Stimulated activated CD8-positive, alpha-beta memory T cell treated with anti-CD3 and anti-CD28 coated beads, Interleukin-4, amount 100 ng/mL, for 4 hours (primary cell): ENCODE measurements at places on chromosomes 6 and 20.

DNA sequence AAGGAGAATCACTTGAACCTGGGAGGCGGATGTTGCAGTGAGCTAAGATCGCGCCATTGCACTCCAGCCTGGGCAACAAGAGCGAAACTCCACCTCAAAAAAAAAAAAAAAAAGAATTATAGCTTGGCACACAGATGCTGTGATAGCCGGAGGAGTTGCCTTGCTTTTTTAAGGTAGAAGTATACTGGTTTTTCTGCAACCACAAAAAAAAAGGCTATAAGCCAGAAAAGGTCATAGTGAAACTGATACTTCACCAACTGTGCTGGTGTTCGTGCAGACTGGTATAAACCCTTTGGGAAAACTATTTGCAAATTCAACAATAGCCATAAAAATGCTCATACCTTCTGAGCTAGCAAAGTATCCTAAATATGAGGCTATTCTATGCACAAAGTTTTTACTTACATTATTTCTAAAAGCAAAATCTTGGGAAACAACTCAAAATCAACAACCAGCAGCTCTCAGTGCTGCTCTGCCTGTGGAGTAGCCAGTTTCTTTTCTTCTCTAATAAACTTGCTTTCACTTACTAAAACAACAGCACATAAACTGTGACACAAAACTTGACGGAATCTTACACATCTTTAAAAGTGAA is 44.0 kb downstream of the B4GALT5 start:
- no peak for DNase-seq

GRCh38 chr6:18240230-18240629 is 24.1 kb downstream of the DEK start:
- no peak for DNase-seq

DNA sequence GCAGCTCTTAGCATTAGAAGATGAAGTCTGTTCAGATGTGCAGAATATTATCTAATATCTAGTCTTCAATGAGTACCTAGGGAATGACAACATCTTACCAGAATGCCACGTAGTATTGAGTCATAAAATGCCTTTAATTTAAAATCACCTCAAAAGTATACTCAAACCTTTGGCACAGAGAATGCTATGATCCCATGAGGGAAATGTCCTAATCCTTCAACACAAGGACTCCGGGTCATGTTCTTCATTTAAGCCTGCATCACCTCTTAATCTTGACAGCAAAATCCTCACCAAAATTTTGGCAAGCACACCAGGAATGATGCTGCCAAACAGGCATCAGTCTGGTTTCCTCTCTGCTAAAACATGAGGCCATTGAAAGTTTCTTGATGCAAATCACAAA is 23.6 kb upstream of the MARCKS start:
- no peak for DNase-seq

DNA sequence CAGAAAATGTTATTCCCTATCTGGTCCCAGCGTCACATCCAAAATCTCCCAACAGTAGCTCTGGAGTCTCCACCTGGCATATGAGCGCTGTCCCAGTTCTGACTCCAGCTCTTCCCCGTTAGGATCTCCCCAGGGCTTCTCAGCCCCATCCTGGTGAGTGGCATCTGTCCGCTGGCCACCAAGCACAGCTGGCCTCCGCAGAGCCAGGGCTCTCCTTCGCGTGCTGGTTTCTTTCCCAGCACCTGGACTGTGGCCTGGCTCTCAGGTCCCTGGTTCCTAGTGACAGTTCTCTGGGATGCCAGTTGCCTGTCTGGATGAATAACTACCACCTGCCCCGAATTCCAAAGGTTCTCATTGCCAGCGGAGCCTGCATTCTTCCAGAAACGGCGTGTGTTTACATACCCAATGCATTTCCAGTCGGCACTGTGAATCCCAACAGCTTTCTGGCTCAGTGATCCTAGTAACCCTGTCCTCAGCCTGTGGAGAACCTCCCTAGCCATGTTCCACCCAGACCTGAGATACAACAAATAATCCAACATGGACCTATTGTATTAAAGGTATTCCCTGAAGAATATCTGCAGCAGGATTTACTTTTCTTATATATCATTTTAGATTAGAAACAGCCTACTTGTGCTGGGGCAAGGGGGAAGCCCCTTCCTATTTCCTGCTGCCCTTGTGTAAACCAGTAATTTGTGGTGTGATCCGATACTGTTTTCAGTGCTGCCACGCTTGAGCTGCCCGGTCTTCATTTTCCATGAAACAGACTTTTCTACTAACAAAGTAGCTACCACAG is 69.9 kb upstream of the PDE10A start:
- DNase-seq: no peak

DNA sequence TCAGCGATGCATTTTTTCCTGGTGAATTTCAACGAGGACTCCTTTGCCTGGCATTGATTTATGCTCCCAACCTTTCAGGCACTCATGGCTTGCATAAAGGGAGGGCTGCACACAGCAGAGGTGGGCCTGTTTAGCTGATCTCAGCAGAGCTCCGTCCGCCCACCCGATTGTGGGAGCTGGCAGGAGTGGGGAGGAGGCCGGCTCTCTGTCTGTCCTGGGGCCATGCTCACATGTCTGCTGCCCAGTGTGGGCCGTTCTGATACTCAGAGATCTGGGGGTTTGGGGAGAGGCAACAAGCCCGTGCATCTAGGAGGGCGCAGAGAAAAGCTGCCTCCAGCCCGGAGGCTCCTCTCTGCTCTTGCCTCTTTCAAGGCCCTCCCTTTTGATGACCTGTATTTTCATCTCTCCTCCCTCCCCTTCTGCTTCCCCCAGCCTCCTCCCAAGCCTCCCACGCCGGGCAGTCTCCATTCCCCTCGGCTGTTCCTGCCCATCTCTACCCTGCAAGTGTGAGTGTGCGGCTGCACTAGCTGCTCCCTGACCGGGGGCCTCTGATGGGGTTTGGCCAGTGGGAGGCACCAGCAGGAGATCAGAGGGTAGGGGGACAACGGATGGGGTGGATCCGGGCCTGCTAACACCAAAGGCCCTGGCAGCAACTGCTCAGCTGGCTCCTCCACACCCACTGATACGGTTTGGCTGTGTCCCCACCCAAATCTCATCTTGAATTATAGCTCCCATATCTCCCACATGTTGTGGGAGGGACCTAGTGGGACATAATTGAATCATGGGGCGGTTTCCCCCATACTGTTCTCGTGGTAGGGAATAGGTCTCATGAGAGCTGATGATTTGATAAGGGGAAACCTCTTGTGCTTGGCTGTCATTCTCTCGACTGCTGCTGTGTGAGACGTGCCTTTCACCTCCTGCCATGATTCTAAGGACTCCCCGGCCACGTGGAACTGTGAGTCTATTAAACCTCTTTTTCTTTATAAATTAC is 39.6 kb upstream of the MLN start:
- DNase-seq: no peak

- no peak for DNase-seq
These were observed 37.7 kb downstream of the HECA start for GRCh38 chr6:139172567-139172966.

GRCh38 chr6:142823256-142823902 is 121.6 kb downstream of the HIVEP2 start:
- no peak for DNase-seq
